H4 (cell line): ENCODE measurements at places on chromosomes 6 and 20.

GRCh38 chr6:16651871-16652270 lies 109.4 kb downstream of the ATXN1 start:
- no peak for DNase-seq

DNA sequence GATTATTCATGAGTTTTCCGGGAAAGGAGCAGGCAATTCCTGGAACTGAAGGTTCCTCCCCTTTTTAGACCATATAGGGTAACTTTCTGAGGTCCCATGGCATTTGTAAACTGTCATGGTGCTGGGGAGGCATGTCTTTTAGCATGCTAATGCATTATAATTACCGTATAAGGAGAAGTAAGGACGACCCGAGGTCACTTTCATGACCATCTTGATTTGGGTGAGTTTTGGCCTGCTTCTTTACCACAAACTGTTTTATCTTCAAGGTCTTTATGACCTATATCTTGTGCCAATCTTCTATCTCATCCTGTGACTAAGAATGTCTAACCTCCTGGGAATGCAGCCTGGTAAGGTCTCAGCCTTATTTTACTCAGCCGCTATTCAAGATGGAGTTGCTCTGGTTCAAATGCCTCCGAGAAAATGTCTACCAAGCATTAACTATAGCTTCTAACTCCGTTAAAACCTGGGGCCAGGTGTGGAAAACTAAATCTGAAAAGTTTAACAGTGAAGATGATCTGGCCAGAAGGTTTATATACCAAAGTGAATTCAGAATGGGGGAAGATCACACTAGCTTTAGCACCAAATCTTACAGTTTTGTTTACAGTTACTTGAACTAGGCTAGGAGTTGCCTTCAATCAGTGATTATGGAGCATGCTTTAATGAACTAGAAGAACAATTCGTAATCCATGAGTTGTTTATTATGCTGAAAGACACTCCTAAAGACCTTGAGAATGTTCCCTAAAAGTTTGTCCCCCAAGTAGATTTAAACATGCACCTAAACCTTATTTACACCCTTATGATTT lies 80.0 kb upstream of the TOP1 start:
- no peak for DNase-seq

- DNase-seq = peak; percentile 75
Measured at GRCh38 chr6:43608310-43608763, 20.7 kb downstream of the GTPBP2 start.

DNA sequence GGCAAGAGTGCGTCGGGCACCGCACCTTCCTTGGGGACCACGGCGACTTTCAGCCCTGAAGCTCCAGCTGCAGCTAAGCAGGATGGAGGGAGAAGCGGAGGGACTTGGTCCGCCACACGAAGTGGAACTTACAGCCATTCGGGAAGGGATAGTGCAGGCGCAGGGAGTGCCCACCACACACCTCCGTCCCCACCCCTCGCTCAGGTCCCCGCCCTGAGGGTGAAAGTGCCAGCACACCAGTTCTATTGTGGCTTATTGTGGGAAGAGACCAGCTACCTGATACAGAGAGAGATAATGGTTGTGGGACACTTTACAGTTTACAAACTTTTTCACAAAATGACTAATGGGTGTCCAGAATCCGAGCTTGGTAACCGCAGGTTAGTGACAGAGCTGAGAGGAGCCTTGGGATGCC lies 76.1 kb downstream of the IRF4 start:
- no peak for DNase-seq

DNA sequence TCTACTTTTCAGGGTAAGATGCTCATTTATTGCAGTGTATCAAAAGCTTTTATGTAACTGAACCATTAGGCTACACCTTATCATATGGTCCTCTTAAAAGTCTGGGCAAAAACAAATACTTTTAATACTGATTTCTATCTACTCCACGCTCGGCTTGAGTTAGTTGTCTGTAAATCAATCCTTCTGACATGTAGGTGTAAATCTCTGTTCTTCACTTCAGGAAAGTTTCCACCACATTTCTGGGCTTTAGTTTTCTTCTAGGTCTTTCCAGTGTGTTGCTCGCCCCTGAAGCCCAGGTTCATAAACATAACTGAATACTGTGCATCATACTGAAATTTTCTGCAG lies 89.2 kb upstream of the RNF217 start:
- no peak for DNase-seq

GRCh38 chr6:126873351-126873750 lies 245.1 kb upstream of the RSPO3 start:
- DNase-seq = no peak

DNA sequence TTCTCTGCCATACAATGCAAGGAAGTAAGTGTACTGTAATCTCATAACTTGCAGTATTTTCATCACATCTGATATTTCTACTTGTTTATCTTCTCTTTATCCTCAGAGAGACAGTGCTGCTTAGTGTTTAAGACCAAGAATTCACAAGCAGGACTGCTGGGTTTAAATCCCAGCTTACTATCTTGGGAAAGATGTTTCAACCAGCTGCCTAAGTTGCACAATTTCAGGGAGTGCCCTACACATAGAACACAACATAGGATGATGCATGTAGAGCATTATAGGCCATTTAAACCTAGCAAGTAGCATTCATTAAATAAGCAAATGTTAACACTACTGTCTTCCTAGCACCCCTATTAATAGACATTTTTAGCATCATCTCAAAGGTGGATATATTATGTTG lies 205.2 kb upstream of the CEP162 start:
- DNase-seq = no peak

GRCh38 chr6:21164768-21165326 lies 428.7 kb upstream of the SOX4 start:
- peak; percentile 66 for DNase-seq

DNA sequence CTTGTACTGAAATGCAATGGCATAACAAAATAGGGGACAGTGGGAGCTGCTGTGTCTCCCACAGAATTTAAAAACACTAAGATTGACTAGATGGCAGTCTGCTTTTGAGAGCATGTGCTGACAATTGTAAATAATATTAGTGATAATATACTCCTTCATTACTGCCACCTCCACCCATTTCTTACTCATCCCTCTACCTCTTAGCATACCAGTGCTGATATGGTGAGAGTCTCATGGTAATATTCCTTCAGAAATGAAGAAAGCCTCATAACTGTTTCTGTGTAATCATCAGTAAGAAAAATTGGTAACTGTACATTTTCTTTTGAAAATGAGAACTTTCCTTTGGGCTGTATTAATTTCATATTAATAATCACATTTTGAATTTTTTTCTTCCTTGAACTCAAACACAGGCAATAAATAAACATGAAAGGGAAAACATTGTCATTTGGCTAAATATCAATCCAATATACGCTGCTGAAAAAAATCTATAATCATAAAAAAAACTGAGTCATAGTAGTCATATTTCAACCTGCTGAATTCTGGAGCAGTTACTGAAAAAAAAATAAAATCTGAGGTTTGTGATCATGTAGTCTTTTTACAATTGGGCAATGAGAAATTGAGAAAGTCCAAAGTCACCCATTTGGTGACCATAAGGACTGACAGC lies 34.6 kb downstream of the FAM83B start:
- DNase-seq = no peak

DNA sequence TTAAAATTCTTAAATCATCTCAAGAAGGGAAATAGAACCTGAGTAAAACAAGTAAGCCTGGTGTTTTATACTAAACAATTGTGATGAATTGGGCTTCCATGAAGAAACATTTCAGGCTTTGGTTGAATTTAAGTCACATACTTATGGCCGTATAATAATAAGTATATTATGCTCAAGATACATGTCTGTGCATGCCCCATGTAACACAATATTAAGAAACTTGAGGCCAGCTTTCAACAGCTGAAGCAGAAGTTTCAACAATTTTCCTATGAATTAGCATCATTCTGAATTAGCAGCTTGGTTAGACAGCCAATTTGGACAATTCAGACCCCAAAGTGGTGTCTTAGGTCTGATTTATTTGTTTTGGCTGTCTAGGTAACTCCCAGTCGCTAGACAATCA lies 243.7 kb downstream of the MYLK4 start:
- DNase-seq = no peak

DNA sequence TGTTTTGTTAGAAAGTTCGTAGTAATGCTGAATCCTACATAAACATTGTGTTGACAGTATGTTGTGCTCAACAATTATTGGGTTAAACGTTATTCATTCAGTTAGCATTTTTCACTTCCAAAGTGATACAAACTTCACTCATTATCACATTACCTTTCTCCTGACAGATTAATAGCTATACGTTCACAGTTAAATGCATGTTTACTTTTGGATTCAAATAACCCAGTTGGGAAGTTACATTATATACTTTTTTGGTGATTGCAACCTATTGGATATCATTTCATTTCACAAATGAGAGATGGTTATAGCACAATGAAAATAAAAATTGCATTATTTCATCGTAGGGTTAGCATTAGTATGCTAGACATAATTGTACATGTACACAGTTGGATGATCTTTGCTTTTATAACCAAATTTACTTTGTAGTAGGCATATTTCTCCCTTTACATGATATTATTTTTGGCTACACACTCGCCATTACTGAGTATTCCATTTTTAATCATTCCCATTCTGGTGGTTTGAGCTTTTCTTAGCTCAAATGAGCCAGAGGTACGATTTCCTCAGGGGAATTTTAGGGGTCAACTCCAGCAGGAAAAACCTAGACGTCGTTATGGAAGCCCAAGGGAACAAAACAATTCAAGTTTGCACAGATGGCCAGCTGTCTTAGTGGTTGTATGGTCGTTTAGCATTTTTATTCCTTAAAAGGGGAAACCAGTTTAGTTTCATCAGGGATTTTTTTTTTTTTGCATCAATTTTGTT lies 2.1 kb upstream of the HIVEP1 start:
- DNase-seq = no peak

DNA sequence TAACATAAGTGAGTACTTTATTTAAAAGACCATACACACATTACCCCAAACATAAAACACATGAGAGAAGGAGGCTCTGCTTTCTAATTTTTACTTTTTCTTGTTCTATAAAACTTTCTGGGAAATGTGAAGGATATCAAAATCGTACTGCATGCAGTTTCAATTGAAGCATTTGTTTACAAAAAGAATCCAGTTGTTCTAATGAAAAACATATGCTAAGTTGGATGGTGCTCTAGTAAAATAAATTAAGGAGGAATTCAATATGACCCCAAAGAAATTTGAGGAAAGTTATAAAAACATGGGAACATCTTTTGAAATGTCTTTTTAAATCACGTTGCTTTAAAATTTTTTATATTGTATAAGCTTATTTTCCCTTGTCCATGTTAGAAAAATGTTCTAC lies 37.6 kb downstream of the OR2B6 start:
- DNase-seq = no peak

- DNase-seq = no peak
Measured at GRCh38 chr6:123233336-123233735, 237.3 kb downstream of the CLVS2 start.

GRCh38 chr20:16664020-16664419 lies 65.8 kb upstream of the SNRPB2 start:
- DNase-seq = no peak

DNA sequence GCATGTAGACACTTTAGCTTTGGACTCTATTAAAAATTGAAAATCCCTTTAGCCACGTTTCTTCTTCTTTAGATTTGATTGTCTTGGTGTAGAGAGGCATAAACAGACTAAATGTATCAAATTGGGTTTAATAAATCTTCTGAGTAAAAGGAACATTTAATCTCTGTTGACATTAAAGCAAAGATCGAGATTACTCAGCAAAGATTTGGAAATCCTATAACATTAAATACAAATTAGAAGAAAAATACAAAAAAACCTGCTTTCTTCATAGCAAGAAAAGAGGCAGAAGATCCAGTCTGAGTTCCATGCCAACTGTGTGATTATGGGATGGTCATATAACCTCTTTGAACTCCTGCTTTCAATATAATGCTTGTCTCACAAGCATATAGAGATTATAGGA lies 172.3 kb downstream of the GJA1 start:
- DNase-seq = no peak

DNA sequence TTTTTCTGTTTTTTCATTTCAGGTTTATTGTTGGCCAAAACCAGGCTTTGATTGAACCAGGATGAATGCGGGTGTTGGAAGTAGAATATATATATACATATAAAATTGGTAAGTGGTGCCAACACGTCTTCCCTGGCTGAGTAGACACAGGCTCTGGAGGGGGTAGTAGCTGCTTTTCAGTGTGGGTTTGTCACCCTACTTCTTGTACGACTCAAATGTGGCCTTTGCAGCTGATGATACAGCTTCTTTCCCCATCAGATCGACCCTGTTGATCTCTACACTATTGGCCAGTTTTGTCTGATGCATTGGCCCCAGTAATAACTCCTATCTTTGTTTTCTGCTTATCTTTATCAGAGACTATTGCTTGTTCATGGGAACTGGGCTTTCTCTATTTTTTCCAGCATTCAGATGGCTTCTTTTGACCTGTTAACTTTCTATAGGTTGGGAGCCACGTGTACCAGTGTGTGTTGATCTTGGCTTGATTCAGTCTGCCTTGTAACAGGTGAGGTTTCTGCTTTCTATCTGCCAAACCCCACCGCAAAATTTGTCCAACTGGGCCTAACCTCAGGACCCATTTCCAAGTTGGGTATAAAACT lies 2.7 kb upstream of the ZNFX1 start:
- DNase-seq = no peak

- no peak for DNase-seq
Measured at GRCh38 chr20:4160761-4161305, 145.5 kb upstream of the RNF24 start.

- peak; percentile 27 for DNase-seq
Measured at GRCh38 chr20:31355981-31356380, 12.4 kb upstream of the DEFB118 start.

GRCh38 chr6:130190701-130191690 lies 31.8 kb downstream of the SAMD3 start:
- DNase-seq = no peak

GRCh38 chr6:158926414-158926813 lies 73.6 kb downstream of the RSPH3 start:
- DNase-seq = peak; percentile 14

DNA sequence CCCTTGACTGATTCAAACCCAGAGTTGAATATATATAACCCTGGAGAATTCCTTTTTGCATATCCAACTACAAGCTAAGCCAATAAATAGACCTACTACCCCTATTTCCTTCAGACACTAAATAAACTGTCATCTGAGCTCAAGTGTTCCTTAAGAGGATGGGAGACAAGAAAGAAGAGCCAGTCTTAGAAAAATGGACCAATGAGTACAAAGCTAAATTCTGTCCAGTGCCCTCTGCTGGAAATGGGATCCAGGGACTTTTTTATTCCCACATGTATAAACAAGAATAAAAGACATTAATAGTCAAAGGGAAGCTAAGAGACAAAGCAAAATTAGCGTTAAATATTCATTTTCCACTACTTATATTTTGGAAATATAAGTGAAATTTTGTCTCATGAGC lies 4.8 kb downstream of the PPP1R10 start:
- DNase-seq = no peak

GRCh38 chr20:10113746-10114145 lies 79.0 kb downstream of the ANKEF1 start:
- DNase-seq = no peak

GRCh38 chr6:315921-316752 lies 23.9 kb downstream of the DUSP22 start:
- no peak for DNase-seq
